ENCODE measurements at places on chromosomes 1 and 21.

DNA sequence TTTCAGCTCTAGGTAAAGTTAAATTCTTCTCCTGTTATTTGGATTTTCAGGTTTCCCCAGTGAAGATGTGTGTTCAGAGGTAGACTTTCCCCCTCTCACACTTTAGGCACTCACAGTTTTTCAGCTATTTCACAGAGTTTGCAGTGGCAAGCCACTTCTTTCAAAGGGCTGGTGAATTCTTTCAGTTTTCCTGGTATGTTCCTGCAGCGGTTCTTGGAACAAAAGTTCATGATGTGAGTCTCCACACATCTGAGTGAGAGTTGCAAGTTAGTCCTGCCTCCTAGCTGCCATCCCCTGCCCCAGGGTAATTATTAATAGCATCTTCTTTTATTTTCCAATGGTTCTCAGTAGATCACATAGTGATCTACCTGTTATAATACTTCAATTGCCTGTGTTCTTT, 27.3 kb upstream of the CD84 start:
- DNase-seq = no peak

- no peak for DNase-seq
Observed at GRCh38 chr1:112575154-112575804, 43.7 kb downstream of the ST7L start.

DNA sequence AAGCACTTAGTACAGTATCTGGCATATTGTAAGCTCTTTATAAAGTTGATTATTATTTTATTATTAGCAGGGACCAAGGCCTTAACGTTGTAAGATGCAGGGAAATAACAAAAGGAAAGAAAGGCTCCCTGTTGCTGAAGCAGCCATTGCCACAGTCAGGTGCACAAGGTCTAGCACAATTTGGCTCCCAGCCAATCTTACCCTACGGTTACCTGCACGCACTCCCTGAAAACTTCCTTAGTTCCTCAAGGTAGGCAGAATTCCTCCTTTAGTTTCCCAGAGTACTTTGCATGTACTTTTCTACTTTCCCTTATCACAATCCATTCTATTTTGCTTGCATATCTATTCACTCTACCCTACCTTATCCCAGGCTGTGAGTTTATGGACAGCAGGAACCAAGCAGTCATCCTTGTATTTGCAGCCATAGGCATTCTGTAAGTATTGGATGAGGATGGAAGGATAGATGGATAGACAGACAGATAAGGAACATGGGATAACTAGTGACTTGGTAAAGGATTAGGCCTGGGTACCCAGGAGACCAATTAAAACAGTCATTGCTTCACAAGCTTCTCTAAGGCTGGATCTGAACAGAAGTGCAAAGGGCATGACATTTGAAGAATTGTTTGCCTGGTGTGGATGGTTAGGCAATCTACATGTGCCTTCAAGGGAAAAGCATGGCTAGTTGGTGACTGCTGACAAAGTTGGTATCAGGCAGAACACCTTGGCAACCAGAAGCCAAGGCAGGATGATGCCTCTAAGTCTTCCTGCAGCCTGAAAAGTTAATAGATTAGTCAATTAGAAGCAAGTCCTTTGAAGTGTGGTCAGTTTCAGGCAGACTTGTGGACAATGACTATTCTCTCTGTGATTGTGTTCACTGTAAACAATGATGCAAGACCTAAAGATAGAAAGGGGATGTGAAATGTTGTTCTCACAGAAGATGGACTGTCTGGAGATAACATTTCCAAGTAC, 20.8 kb upstream of the JAK1 start:
- no peak for DNase-seq

DNA sequence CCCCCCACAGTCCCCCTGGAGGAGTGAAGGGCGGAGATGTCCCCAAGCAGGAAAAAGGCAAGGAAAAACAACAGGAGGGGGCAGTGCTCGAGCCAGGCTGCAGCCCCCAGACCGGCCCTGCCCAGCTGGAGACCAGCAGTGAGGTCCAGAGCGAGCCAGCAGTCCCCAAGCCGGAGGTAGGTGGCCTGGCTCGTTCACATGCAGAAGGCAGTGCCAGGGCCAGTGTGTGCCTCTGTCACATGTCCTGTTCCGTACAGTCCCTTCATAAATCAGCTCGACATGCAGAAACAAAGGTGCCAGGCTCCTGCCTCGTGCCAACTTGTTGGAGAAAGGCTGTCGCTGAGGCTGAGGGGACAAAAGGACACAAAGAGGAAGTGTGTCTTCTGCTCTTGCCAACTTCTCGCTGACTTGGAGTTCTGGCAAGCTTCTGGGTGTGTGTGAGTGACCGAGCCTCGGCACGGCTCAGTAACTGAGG, 24.1 kb upstream of the MPZL1 start:
- no peak for DNase-seq

- no peak for DNase-seq
Observed at GRCh38 chr1:180778782-180779398, 133.8 kb upstream of the KIAA1614 start.

DNA sequence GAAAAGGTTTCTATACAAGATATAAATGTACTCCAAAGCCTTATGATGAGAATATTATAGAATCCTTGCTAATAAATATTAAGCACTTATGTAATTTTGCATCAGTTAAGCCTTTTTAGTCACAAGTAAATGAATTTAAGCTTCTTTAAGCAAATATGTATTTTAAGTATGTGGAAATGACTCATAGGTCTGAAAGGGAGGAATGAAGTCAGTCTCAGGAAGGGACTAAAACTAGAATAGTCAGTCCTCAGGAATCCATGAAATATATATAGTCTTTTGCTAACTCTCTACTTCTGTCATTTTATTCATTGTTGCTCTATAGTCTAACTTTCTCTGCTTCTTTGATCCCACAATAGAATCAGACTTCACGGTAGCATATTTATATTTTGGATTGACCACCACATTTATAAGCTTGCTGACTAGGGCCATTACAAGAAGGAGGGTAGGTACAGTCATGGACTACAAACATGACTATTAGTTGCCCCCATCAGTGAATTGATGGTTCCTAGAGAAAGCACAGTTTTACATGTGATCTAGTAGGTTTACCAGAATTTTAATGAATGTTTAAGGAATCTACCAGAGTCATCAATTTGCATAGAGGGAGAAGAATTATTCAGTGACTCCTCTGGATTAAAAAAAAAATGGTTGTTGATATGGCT, 20.2 kb upstream of the RABGGTB start:
- DNase-seq = no peak

DNA sequence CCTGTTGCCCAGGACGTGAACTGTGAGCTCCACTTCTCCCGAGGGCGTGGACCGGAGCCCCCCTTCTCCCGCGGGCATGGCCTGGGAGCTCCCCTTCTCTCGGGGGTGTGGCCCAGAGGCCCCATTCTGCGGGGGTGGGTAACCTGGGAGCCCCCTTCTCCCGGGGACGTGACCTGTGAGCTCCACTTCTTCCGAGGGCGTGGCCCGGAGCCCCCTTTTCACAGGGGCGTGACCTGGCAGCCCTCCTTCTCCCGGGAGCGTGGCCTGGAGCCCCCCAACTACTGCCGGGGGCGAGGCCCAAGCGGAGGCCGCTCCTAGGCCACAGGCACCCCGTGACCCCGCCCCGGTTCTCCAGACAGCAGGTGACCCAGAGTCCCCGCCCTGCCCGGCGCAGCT, 320 bp downstream of the C1orf174 start:
- no peak for DNase-seq

DNA sequence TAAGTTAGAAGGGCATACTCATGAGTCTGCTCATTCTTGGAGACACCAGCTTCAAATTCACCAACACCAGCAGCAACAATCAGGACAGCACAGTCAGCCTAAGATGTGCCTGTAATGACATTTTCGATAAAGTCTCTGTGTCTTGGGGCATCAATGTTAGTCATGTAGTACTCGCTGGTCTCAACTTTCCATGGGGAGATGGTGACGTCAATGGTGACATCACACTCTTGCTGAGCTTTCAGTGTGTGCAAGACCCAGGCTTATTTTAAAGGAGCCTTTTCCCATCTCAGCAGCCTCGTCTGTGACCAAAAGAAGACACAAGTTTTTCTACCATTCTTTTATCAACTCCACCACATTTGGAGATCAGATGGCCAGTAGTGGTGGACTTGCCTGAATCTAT, 75.5 kb downstream of the SERINC2 start:
- no peak for DNase-seq

DNA sequence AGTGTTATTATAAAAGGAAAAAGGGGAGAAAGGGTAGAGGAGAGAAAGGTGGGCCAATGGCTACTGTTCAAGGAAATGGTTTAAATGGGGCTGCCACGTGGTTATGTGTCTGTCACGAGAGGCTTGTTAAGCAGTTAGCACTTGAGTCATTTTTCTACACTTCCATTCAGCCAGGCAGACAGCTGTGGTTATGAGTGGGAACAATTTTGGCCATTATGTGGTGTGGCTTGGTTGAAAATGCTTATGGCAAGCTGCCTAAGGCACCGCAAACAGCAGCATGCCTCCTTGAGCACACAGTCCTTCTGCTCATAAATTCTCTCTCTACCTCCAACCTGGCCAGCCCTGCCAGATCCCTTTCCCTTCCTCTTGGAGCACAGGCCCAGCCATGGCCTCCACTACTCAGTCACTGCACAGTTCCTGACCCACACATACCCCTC, 3.2 kb upstream of the SRM start:
- no peak for DNase-seq

DNA sequence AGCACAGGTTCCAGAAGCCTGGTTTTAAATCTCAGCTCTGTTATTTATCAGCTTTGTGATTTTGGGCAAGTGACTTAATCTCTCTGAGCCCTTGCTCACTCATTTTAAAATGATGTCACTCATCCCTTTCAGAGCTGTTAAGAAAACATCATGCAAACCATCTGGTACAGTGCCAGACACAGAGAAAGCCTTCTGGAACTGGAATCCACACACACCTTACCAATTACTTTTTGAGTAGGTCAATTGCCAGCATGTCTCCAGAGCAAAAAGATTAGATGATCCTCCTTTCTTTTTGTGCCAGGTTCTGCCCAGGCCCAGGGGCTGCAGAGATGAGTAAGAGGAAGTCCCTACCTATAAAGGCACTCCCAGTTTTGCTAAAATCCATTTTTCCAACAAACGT, 61.3 kb downstream of the ROR1 start:
- no peak for DNase-seq

Measured in coronary artery (tissue), 2 donors.